AG10803 (cell line): ENCODE measurements at places on chromosomes 12 and 14.

DNA sequence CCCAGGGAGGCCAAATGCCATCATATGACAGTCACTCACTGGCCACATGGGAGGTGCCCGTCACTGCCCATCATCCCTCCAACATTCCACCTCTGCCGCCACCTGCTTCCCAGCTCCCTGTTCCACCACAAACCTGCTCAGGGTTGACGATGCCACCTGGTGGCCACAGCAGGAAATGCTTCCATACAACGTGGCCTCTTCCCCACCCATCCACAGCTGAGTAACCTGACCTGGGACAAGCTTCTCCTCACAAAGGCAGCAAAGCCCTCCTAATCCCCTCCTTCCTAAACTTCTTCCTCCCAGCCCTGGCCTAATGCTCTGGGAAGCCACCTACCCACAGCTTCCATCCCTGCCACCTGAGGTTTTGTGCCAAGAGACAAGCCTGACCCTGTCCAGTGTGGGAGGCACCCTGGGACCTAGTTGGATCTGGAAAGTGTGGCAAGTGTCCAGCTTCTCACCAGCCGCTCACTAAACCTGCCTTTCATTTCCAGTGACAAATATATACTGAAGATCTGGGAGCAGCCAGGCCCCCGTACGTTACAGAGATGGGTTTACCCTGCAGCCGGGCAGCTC is 4.3 kb downstream of the DEGS2 start:
- no peak for DNase-seq

DNA sequence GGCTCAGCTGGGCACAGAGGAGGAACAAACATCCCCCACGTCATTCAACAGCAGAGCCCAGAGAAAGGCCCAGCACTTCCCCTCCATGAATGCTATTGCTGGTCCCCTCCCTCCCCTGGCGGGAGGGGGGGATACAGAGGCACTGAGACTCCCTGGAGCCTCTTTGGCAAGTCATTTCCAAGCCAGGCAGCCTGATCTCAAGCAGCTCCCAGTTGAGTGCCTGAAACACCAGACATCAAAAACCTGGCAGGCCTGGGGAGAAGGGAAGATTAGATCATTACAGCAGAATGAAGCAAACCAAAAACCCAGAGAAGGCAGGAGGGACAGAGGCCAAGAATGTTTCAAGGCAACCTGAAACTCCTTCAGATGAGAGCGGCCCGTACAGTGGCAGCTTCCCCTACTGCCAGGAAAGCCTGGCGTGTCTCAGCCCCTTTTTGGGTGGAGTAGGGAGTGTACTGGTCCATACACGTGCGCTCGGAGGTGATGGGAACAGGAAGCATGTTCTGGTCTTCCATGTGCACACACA is 92.1 kb downstream of the LRRC74A start:
- DNase-seq, result peak; percentile 96

GRCh38 chr12:118319627-118320026 is 53.1 kb downstream of the TAOK3 start:
- DNase-seq, result no peak

DNA sequence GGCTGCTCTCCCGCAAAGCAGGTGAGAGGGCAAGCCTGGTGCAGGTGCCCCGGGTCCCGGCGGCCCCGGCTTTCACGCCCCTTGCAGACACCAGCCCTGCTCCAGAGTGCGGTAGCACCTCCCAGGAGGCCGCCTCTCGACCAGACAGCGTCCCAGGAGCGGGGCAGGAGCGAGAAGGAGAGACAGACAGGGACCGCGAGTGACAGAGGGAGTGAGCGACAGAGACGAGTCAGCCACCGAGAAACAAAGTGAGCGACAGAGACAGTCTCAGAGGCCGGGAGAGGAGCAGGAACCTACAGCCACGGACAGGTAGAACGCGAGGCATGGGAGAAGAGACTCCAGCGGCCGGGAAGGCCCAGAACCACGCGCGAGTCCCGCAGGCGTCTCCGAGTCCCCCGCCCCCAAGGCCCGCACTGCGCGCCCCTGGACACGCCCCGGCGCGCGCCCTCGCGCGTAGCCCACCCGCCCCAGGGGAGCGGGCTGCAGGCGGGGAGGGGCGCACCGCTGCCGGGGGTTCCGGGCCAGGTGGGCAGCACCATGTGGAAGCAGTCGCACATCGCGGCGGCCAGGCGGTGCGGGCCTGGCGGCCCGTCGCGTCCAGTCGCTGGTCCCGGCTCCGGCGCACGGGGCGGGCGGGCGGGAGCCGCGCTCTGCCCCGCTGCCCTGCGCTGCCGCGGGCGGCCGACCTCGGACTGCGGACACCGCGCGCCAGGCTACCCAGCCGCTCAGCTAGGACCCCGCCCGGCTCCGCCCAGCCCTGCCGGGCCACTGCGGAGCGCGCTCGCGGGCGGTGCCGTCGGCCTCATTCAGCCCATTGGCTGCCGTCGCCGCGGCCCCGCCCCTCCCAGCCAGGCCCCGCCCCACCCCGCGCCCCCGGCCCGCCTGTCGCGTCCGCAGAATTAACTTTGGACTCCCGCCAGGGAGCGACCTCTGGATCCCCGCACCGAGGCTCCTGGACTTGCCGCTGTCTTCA is at the start of gene AHNAK2:
AHNAK2 (minus strand) TSS at position 694 of the 973 bp plus-strand sequence; CDS start at position 557, 137 bp downstream.
- peak; percentile 68 for DNase-seq

DNA sequence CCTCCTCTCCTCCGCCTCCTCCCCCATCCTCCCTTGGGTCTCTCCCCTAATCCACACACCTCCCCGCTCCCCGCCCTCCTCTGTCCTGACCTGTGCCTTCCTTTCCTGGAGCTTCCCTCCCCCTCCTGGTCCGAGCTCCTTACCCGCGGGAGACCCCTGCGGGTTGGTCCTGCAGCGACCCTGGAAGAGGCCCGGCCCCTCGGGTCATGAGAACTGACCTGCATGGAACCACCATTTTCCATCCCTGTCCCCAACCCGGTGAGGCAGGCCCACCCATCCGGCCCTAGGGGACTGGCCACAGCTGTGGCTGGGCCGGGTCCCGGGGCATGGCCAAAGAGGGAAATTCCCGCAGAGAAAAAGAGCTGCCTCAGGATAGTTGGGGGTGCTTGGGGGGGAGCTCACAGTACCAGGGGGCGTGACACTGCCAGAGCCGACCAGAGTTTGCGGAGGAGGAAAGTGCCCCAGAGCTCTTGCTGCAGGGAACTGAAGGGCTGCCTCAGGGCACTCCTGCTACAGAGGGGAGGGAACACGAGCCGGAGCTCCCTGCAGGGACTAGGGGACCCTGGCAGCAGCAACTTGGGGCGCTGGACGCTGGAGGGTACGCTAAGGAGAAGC is 613 bp downstream of the ARHGEF40 start:
- peak; percentile 40 for DNase-seq

DNA sequence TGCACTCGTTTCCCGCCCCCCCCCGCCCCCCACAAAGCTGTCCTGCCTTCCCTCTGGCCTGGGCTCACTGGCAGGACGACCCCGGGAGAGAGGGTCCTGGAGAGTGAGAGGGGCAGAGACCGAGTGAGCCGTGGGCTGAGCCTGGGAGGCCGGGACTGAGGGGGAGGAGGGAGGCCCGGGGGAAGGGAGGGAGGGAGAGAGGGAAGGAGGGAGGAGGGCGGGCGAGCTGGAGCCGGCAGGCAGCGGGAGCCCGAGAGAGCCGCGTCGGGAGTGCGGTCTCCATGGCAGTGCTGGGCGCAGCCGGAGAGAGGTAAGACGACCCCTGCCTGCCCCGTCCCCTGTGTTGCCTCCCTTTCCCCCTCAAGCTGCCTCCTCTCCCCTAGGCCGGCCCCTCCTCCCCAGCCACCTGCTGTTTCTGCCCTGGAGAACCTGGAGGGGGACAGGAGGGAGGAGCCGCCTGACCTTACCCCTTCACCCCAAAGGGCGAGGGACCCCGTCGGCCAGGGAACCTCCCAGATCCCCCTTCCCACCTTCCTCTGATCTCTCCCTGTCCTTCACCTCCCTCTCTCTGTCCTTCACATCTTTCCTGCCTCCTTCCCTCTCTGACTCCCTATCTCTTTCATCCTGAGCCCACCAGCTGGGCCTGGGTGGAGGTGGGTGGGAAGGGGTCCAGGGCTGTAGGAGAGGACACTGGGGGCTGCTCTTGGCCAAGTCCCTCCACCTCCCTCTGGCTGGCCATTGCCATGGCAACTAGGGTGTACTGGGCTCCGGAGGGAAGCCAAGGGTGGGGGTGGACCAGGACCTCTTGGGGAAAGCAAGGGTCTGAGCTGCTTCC is at the start of gene GPR162:
GPR162 (plus strand) TSS at position 231 of the 835 bp plus-strand sequence. CDS start 2,078 bp downstream, outside the sequence.
- peak; percentile 33 for DNase-seq

GRCh38 chr14:60274448-60274847 is 25.4 kb downstream of the PPM1A start:
- DNase-seq, result no peak

- DNase-seq, result peak; percentile 36
These were observed 33.1 kb upstream of the COL2A1 start for GRCh38 chr12:48037267-48037915.

- no peak for DNase-seq
These were observed 74.3 kb upstream of the PRMT8 start for GRCh38 chr12:3416670-3417069.

GRCh38 chr14:44505588-44505987 is 1.5 kb downstream of the FSCB start:
- no peak for DNase-seq

- peak; percentile 79 for DNase-seq
These were observed 1.1 kb downstream of the SAV1 start for GRCh38 chr14:50666772-50667683.

- no peak for DNase-seq
These were observed 8.4 kb upstream of the SLC25A47 start for GRCh38 chr14:100314724-100315123.

DNA sequence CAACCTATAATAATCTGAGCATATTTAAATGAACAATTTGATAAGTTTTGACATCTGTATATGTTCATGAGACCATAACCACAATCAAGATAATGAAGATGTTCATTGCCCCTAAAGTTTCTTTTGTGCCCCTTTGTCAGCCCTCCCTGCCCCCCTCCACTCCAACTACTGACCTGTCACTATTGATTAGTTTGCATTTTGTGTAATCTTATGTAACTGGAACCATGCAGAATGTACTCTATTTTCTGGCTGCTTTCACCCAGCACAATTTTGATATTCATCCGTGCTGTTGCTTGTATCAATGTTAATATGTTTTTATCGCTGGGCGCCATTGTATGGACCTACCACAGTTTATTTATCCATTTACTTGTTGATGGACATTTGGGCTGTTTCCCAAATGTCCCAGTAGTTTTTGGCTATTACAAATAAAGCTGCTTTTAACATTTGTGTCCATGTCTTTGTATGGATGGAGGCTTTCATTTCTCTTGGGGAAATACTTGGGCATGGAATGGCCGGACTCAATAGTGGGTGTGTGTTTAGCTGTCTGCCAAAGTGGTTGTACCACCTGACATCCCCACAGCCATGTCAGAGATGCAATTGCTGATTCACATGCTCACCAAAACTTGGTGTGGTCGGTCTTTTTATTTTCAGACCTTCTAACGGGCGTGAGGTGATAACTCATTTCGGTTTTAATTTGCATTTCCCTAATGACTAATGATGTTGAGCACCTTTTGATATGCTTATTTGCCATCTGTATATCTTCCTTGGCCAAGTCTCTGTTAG is 38.9 kb downstream of the EML1 start:
- DNase-seq, result no peak

GRCh38 chr14:99262977-99263448 is 9.0 kb downstream of the BCL11B start:
- DNase-seq, result no peak

- no peak for DNase-seq
These were observed 320.2 kb upstream of the OR4E1 start for GRCh38 chr14:21993837-21994236.

- DNase-seq, result no peak
These were observed 396.9 kb upstream of the TMTC1 start for GRCh38 chr12:30180602-30181001.

- DNase-seq, result peak; percentile 91
These were observed 33.4 kb downstream of the KITLG start for GRCh38 chr12:88546853-88547252.

DNA sequence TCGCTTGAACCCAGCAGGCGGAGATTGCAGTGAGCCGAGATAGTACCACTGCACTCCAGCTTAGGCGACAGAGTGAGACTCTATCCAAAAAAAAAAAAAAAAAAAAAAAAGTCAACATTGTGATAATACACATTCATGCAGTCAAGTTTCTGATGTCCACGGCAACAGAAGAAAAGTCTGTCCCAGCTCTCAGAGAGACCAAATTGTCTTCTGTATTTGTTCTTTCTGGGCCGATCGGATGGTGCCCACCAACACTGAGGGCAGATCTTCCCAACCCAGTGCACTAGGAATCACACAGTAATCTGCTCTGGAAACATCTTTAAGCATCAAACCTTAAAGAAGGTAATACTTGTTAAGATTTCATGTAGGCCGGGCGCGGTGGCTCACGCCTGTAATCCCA is 31.6 kb downstream of the EAPP start:
- no peak for DNase-seq

DNA sequence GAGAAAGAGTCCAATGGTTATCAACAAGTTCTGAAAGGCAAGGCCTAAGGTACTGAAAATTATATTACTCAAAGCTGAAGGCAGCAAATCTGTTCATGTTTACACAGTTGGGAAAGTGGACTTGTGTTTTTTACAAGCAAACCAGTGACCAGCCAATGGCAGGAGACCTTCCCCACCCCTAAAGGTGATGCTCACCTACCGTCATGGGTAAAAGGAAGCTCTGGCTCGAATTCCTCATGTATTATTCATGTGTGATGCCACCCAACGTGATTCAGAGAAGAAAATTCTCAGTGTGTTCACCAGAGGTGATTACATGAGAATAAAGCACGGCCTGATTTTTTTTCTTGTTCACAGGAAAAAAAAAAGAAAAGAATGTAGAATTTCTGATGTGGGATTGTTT is 1161.2 kb upstream of the SEL1L start:
- no peak for DNase-seq

DNA sequence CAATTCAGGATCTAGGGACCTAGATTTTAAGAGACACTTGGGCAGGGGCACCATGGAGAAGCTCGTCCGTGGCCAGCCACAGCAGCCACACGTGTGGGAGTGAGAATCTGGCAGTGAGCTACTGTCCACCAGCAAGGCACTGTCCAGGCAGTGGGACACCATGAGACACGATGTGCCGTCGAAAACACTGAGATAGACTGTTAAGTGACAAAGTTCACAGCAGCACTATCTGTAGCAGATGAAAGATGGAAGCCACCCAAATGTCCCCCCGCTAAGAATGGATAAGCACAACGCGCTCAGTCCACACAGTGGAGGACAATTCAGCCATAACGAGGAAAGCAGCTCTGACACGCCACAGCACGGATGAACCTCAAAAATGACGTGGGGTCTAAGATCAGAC is 19.7 kb downstream of the RILPL1 start:
- DNase-seq, result no peak

DNA sequence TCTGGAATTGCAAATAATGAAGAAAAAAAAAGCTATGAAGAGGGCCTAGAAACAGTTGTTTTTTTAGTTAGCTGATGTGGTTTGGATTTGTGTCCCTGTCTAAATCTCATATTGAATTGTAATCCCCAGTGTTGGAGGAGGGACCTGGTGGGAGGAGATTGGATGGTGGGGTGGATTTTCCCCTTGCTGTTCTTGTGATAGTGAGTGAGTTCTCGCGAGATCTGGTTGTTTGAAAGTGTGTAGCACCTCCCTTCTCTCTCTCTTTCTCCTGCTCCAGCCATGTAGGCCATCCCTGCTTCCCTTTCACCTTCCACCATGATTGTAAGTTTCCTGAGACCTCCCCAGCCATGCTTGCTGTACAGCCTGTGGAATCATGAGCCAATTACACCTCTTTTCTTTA is 126.1 kb downstream of the ASCL4 start:
- no peak for DNase-seq

GRCh38 chr12:18436170-18436569 is 174.9 kb downstream of the PIK3C2G start:
- DNase-seq, result no peak

- no peak for DNase-seq
These were observed 29.4 kb downstream of the ERC1 start for GRCh38 chr12:1020389-1020788.
